ENCODE measurements at places on chromosomes 2 and 18. TPM values are rescaled to one million over a fixed set of nuclear protein-coding genes. Genes with fewer than 3 reads are reported as not detected.

The RAB17 gene
- total RNA-seq = 1.1 TPM

GRCh38 chr2:232318169-232318855 is 60.2 kb upstream of the ALPP start:
- peak; percentile 35 for DNase-seq

The RALBP1 gene
- 38.6 TPM for total RNA-seq

- DNase-seq = no peak
Observed at GRCh38 chr2:109344270-109344805, 215.3 kb downstream of the SH3RF3 start.

The LOXHD1 gene
- total RNA-seq = 0.12 TPM

All from psoas muscle (tissue), 8 donors.